Activated CD4-positive, alpha-beta T cell treated with anti-CD3 and anti-CD28 coated beads, Interleukin-2, amount 10 ng/mL, durations not matched to agents 24 days and 14 days (primary cell): ENCODE measurements at places on chromosomes 12 and 14.

GRCh38 chr14:104994978-104995377, 9.4 kb downstream of the CLBA1 start:
- no peak for DNase-seq

DNA sequence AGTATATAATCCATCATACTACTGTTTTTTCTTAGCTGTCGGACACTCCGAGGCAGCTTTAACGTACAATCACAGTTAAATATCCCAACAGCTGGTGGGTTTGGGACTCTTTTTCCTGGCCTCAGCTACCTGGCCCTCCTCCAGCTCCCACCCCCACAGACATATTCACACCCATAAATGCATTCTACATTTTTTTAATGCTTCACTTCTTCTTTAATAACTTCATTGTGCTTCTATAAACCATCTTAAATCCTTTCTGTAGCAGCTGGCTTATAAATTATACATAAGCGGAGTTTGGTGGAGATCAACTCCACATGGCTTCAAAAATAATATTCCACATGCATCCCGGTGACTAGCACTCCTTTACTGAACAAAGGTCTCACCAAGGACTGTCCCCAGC, 33.3 kb downstream of the TDG start:
- DNase-seq: no peak

DNA sequence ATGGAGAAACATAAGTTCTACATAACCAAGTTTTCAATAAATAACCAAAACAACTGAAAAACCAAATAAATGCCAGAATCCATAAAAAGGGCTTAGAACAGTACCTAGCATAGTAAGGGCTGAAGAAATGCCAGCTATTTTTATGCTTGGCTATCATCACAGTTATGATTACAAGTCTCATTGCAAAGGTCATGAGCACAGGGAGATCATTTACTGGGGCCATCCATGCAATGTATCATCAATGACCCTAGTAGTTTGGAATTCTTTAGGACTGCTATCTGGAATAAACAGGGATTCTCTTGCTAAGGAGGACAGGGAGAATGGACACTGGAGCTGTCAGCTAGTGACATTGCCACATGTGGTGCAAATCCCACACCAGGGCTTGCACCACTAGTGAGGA, 92.5 kb upstream of the NAP1L1 start:
- DNase-seq: no peak

GRCh38 chr12:14239350-14239934, 126.0 kb upstream of the ATF7IP start:
- DNase-seq: peak; percentile 74

DNA sequence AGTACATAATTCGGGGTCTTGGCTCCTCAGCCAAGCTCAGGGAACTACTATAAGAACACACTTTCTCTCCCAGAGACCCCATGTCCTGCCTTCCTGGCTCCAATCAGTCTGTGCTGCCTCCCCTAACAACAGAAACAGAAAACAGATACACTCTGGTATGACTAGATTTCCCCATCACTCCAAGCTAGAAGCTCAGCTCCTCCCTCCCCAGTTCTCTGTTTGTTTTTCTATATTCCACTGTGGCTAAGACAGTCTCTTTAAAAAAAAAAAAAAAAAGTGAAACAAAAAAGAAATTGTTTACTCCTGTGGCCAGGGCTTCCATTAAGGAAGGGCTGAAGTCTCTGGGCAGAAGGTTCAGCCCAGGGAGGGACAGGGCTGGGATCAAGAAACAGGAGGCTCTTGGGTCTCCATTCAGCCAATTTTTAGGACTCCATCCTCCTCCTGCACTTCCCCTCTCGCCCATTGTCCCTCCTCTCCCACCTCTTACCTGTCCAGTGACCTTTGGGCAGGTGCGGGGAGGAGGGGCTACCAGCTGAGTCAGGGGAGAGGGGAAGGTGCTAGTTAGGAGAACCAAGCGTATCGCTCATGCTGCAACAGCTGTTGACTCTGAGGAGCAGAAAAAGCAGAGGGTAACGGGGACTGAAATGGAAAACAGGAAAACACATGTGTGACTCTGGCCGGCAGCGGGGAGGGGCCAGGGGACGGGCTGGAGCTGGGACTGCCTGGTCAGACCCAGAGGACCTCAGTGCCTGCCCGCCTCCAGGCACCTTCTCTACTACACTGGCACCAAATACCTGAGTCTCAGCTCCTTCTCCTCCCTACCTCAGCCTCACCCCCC, 4.1 kb upstream of the SLC7A7 start:
- peak; percentile 67 for DNase-seq

DNA sequence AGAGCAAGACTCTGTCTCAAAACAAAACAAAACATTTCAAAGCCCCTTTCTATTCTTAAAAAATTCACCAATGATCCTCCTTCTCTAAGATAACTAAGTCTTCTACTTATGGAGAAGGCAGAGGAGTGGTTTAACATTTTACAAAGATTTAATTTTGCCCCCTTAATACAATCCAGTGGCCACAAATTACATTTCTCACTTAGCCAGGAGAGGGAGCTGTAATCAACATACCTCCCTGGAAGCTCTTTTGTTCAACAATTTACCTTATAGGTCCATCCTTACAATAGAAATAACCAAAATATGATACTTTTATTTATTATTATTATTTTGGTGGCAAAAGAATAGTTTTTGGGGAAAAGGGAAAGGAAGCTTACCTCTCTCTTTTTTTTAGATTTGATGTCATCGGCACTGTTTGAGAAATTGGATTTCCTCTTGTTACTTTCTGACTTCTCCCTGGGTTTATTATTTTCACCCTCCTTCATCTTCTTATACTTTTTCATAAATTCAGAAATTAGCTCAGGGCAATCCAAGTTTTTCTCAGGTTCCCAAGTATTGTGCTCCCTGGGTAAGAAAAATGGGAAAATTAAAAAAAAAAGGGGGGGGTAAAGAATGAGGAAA, 28.1 kb downstream of the CBX5 start:
- DNase-seq: peak; percentile 70

GRCh38 chr12:14802247-14802646, 1.0 kb downstream of the WBP11 start:
- DNase-seq: no peak

- DNase-seq: peak; percentile 87
Observed at GRCh38 chr14:95523051-95523814, 6.8 kb upstream of the SYNE3 start.

DNA sequence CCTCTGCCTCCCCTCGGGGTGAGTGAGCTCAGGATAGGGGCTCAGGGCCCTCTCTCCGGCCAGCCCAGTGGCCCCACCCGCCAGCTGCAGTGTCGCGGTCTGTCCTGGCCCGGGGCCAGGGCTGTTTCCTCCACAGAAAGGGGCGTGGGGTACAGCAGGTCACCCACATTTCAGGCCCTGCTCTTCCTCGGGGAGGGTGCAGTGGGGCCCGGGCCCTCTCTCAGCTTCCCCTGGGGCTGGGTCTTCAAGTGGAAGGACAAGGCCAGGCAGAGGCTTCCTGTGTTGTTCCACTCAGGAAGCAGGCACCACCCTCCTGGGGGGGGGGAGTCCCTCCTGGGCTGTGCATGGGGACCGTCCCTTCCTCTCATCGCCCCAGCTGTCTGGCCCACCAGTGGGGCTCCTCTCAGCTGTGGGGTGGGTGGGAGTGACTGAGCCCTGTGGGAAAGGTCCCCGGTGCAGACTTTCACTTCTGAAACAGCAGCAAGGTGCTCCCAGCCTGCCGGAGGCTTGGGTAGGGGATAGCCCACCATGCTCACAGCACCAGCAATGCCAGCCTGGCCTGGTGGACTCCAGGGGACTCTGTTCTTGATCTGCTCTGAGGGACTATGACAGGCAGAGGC, 3.7 kb downstream of the GPR132 start:
- DNase-seq: peak; percentile 82

GRCh38 chr12:111753144-111753881, 13.4 kb upstream of the ALDH2 start:
- DNase-seq: no peak

- DNase-seq: no peak
Observed at GRCh38 chr12:76921100-76921471, 42.3 kb upstream of the CSRP2 start.

- no peak for DNase-seq
Observed at GRCh38 chr12:3036901-3037600, 40.1 kb upstream of the TSPAN9 start.

DNA sequence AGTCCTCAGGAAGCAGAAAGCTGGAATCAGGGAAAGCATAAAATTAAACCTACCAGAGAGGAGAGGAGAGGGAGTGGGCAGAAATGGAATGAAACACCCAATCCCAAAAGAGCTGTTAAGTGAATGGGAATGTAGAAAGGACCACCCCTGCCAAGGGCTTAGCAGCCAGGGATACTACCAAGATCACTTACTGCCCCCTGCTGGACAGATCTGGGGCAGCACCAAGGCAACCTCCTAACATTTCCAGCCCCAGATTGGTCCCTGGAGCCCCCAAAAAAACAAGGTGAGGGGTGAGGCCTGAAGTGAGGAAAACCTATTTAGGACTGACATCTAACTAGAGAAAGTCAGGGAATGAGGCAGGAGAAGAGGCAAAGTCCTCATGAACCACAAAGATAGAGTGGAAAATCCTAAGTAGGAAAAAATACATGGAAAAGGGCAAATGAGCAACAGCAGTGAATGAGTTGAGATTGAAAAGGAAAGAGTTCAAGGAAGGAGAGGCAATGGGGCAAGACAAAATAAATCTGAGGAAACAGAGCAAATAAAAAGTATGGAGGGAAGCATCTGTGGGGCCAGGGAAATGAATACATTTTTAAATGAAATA, 11.2 kb upstream of the FKBP11 start:
- peak; percentile 94 for DNase-seq
